ENCODE measurements at places on chromosomes 13 and 19.

- no peak overlapping the region for H3K27ac ChIP-seq
- no peaks in the 10 kb centered on the region for H3K36me3 ChIP-seq
- H3K4me3 ChIP-seq: no peak overlapping the region
Observed at GRCh38 chr13:109422161-109422560, 364.2 kb downstream of the IRS2 start.

- peaks cover 9% of the 10 kb centered on the region for H3K4me1 ChIP-seq
- no peak overlapping the region for H3K4me3 ChIP-seq
- H3K27ac ChIP-seq: peak overlapping the region; percentile 55
- DNase-seq: no peak
- H3K36me3 ChIP-seq: peaks cover 46% of the 10 kb centered on the region
- H3K27me3 ChIP-seq: no peaks in the 10 kb centered on the region
Observed at GRCh38 chr19:17865364-17866311, 5.9 kb downstream of the RPL18A start.

DNA sequence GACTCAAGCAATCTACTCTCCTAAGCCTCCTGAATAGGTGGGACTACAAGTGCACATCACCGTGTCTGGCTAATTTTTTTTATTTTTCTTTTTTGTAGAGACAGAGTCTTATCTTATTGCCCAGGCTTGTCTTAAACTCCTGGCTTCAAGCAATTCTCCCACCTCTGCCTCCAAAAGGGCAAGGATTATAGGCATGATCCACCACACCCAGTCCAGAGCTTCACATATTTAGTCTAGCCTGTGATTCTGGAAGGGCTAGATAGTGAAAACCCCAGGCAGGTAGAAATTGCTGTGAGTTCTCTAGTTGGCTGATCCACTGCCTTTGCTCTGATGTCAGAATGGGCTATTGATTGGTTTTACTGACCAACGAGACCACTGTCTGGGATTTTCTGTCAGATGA, 854.6 kb upstream of the MIR17HG start:
- H3K27ac ChIP-seq: no peak overlapping the region
- no peaks in the 10 kb centered on the region for H3K27me3 ChIP-seq
- no peaks in the 10 kb centered on the region for H3K36me3 ChIP-seq
- no peak overlapping the region for H3K4me3 ChIP-seq

GRCh38 chr13:77946522-77946921, 27.9 kb upstream of the EDNRB start:
- H3K4me3 ChIP-seq: no peak overlapping the region
- peaks cover 2% of the 10 kb centered on the region for H3K27me3 ChIP-seq
- no peaks in the 10 kb centered on the region for H3K4me1 ChIP-seq
- H3K27ac ChIP-seq: no peak overlapping the region
- no peak for DNase-seq
- no peaks in the 10 kb centered on the region for H3K36me3 ChIP-seq

Measured in T-helper 2 cell treated with Interferon-gamma antibody and Interleukin-4, amounts not matched to agents 5 μg/mL and 100 μg/mL, for 36 hours (primary cell).